Small intestine (tissue), 16 donors: ENCODE measurements at places on chromosomes 3 and 15.

- DNase-seq: no peak
These were observed 42.1 kb upstream of the RASA2 start for GRCh38 chr3:141444586-141445285.

GRCh38 chr3:190205739-190206138 lies 85.0 kb upstream of the P3H2 start:
- no peak for DNase-seq

- DNase-seq: peak; percentile 65
These were observed 600 bp downstream of the FBXO45 start for GRCh38 chr3:196569003-196569516.

DNA sequence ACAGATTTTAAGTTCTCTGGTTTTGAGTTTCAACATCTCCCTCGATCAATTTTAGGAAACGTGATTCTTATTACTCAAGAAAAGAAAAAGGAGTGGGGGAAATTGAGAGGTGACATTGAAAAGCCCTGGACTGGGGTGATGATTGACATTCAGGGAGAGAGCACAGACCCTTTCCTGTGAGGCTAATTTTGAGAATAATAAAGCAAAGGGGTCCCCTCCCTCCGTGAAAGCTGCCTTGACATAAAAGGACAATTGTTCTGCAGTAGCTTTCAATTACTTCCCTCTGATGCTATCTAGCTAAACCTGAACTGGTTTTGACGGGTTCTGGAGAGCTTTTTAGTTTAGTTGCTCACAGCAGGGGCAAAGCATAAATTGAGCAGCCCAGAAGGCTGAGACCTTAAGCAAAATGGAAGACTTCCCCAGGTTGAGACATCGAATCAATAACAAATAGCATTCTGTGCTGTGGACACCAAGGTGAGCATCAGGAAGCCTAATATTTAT lies 14.4 kb upstream of the CMTM8 start:
- DNase-seq: no peak

DNA sequence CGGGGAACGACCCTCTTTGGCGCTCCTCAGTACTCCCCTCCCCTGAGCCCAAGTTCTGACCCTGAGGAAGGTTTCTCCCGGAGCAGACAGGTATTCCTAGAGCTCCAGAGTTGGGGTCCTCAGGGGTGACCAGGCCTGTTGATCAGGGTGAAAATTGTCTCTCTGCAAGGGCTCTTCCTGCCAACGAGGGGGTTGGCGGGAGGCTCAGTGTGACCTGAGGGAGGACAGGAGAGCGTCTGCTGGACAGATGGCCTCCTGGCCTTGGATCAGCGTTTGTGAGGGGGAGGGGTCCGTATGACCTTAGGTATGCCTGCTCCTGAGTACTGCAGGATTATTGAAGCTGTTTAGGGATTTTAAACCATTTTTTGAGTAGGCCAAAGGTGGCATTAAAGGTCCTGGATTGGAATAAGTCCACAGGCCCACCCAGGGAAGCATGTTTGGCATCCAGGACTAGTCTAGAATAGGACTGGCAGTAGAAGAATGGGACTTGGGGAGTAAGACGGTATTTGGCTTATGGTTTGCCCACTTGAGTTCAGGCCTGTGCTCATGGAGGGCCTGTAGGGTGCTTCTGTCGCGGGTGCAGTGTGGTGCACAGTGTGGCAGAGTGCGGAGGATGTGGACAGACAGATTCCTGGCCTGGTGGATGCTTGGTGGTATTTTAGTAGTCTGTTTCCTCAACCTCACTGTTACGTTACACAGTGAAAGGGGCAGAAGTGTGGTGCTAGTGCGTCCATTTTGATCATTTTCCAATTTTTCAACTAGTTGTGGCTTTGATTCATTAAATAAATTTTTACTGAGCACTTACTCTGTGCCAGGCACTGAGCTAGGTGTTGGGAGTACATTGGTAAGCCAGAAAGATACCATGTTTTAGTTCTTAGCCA lies 959 bp downstream of the ZNF592 start:
- peak; percentile 60 for DNase-seq

DNA sequence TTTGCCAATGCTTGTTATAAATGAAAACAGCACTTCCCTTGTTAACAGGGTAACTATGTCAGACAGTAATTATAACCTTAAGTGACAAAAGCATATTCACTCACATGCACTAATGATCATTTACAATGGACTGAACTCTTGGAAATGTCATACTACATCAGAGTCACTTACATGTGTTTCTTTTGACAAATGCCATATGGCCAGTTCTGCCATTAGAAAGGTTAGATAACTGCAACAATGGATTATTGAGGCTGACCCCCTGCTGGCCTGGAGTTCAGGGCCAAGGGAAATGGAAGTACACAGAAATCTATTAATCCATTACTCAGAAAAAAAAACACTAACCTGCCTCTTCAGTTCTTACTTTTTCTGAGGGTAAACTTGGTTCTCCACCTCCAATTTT lies 313.4 kb downstream of the CNTN3 start:
- DNase-seq: no peak

- DNase-seq: no peak
These were observed 181.4 kb downstream of the TLE3 start for GRCh38 chr15:69916169-69916785.

DNA sequence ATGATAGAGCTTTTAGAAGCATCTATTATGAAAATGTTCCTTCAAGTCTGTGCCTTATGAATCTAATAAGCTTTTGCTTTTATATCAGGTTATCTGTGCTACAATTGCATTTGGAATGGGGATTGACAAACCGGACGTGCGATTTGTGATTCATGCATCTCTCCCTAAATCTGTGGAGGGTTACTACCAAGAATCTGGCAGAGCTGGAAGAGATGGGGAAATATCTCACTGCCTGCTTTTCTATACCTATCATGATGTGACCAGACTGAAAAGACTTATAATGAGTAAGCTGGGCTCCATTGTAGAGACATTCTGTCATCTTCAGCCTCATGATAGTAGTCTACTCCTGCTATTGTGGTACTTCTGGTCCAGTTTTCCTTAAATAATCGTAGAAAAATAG lies 73.4 kb downstream of the BLM start:
- no peak for DNase-seq

- no peak for DNase-seq
These were observed 219.3 kb upstream of the TMCO5A start for GRCh38 chr15:37715101-37715500.

DNA sequence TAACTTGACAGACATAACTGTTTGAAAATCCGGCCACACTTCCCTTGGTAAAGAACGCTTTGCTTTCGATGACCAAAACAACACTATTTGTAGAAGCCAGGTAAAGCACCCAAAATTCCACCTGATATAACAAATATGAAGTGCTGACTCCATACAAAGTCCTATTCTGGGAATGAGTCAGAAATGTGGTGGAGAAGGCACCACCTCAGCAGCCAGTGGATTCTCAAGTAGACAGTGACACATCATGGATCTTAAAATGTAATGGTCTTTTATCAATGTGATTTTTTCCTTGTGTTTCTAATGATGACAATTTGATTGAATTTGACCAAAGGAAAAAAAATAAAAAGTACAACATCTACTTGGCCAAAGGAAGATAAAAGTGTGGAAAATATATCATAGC lies 135.0 kb upstream of the WNT5A start:
- DNase-seq: no peak

- no peak for DNase-seq
These were observed 2.1 kb downstream of the PBRM1 start for GRCh38 chr3:52683611-52684010.

DNA sequence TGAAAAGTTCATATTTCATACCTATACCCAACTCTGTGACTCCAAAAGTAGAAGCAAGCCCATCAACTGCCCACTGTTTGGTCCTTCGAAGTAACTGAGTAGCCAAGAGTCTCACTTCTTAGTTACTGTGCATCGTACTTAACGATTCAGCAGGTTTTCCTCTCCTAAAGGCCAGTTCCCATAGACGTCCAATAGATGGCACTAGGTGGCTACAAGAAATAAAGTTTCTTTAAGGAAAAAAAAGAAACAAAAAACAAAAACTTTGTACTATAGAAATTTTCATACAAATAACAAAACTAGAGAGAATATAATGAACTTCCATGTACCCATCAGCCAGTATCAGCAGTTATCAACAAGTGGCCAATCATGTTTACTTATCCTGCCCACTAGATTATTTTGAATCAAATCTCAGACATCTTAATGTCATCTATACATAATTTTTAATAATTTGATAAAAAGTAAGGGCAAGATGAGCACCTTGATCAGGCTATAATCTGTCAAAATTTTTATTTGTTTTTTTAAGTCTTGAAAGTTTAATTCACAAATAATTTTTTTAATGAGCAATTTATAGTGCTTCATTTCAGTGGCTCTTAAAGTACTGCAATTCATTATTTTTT lies 63.8 kb upstream of the ACP3 start:
- DNase-seq: peak; percentile 55

GRCh38 chr3:67648229-67648628 lies 6.2 kb downstream of the SUCLG2 start:
- no peak for DNase-seq

DNA sequence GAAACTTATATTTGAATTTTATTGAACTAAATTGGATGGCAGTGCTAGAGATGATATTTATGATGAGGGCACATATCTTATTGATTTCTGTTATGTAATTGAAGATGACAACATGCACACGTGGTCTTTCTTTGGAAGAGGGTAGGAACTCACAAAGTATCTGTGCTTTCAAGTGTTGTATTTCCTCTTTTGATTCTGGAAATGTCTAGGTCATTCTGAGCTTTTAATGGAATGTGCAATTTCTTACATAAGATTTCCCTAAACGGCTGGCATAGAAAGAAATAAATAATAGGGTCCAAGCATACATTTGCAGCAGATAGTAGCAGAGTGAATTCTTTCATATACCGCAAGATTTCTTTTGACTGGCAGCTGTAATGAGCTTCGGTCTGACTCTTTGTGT lies 10.1 kb upstream of the GPR171 start:
- DNase-seq: no peak

GRCh38 chr15:71256934-71257664 lies 141.8 kb downstream of the THSD4 start:
- no peak for DNase-seq

DNA sequence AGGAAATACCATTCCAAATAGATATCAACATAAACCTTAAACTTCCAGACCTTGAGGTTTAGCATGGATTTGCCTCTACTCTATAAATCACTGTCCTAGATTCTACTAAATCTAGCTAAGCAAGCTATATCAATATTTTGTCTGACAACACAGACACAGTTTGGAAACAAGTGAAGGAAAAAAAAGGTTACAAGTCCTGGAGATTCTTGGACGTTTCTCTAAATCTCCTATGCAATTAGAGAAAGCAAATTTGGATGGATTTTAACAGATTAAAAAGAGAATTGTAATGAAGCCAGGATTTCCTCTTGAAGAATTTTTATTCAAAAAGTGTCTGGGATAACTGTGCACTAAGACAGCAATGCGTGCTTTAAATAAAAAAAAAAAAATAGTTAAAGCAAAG lies 441.1 kb upstream of the DPH6 start:
- DNase-seq: no peak

DNA sequence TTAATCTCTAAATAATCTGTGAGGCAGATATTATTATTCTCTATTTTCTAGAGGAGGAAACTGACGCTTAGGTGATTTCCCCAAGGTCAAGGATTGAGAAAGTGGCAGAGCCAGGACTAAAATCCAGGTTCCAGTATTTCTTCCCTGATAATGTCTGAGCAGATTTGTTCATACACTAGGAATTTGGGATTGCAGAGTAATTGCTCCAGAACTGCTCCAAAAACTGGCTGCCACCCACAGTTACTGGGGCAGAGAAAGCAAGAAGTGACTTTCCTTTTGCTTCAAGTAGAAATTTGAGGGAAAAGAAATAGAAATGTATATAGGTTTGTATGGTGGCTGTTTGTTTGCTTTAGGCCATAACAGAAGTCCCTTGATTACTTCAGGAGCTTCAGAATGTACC lies 60.6 kb downstream of the SLC12A8 start:
- no peak for DNase-seq

DNA sequence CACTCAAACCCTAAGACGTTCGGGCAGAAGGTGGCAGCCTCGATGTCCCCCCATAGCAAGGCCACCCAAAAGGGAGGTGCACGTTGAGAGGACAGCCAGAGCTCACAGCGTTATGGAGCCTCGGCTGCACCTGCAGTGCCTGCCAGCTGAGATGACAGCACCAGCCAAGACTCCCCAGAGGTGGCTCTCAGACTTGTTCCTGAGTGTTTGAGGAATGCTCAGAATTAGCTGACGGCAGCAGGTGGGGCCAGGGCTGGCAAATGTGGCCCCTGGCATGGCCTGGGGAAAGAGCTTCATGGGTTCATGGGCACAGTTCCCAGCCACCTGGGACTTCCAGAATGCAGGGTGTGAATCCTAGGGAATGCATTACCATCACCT lies 177.8 kb downstream of the KLF13 start:
- no peak for DNase-seq

DNA sequence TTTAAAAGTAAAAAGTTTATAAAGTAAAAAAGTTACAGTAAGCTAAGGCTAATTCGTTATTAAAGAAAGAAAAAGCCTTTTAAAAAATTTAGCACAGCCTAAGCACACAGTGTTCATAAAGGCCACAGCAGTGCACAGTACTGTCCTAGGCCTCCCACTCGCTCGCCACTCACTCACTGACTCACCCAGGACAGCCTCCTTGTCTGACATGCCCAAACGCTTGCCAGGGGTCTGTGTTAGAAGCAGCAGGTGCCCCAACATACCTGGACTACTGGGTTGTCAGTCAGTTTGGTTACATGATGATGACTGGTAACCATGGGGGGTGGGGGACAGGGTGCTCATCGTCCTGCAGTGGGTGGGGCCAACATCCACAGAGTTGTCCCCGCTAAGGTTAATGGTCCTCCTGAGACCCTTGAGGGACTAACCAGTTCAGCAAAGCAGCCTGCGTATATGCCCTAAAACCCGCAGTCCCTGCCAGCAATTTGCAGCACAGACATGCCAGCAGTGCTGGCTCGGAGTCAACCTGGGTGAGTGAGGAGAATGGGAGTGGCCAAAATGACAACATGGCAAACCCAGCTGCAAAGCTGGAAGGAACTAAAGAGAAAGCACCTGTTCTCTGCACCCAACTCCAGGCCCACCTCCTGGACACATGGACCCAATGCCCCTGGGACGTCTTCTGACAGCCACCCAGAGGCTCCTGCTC lies 49.2 kb downstream of the CYFIP1 start:
- DNase-seq: peak; percentile 41
